Gastroesophageal sphincter (tissue), 4 donors: ENCODE measurements at places on chromosomes 7 and 10.

DNA sequence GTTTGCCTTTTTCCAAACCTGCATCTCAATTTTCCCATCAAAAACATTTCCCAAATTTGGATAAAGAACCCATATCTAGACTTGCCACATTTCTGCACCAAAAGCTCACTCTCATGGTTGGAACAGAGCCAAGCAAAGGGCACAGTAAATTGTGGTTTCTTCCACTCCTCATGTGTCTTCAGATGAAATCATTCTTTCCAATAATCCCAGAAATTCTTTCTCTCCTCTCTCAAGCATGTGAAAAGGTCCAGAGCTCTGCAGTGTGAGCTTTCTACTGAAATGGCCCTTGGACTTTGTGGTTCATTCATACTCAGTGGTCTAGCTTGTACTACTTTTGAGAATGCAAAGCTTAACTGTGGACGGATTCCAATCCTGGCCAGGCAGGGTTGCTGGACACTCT is 19.8 kb downstream of the PRSS2 start:
- ATAC-seq: no peak

DNA sequence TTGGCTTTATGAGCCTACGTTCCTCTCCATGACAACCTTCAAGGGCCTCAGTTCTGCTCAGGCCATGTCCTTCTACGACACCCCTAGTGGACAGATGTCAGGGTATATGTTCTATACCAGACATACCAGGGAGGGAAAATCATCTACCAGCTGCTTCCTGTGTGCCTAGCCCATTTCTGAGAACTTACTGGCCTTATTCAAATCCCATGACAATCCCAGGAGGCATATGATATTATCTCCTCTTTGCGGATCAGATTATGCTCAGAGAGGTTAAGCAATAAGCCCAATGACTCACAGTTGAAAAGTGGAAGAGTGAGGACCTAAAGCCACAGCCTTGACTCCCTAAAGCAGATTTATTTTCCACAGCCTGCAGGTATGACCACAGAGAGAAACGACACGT is 139.3 kb downstream of the GLI3 start:
- ATAC-seq: peak; percentile 49

- no peak for ATAC-seq
Observed at GRCh38 chr10:9299966-9300365, 1245.5 kb downstream of the GATA3 start.

- ATAC-seq: no peak
Observed at GRCh38 chr7:27921081-27921836, 181.3 kb downstream of the TAX1BP1 start.

DNA sequence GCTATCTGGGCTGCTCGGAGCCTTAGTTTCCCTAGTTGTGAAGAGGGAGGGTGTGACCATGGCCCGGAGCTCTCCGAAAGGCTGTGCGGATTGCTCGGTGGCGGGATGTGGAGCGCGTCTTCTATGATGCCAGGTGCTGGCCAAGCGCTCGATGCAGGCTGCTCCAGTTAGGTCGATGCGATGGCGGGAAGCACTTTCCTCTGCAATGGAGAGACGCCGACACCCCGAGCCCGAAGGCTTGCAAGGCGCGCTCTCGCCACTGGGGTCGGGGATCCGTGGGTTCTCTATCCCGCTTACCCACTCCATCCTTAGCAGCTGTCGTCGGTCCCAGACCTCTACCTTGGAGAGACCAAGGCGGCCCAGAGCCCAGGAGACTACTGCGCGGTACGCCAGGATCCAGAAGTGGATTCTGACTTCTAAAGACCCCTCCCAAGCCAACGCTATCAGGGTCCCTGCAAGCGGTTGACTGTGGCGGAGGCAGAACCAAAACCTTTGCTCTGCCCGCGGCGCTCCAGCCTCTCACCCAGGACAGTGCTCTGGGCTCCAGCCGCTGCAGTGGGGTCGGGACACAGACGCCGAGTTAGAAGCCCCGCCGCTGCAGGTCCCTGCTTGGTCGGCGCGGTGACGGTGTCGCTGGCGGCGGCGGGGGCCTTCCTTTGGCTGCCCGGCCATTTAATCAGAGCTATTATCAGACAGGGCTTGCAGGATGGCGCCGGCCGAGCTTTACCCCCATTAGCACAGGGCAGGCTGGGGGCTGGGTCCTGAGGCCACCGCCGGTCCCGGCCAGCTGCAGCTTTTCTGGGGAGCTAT is 7.8 kb upstream of the TBX20 start:
- ATAC-seq: no peak

GRCh38 chr7:41489885-41490284 is 213.0 kb downstream of the INHBA start:
- no peak for ATAC-seq

DNA sequence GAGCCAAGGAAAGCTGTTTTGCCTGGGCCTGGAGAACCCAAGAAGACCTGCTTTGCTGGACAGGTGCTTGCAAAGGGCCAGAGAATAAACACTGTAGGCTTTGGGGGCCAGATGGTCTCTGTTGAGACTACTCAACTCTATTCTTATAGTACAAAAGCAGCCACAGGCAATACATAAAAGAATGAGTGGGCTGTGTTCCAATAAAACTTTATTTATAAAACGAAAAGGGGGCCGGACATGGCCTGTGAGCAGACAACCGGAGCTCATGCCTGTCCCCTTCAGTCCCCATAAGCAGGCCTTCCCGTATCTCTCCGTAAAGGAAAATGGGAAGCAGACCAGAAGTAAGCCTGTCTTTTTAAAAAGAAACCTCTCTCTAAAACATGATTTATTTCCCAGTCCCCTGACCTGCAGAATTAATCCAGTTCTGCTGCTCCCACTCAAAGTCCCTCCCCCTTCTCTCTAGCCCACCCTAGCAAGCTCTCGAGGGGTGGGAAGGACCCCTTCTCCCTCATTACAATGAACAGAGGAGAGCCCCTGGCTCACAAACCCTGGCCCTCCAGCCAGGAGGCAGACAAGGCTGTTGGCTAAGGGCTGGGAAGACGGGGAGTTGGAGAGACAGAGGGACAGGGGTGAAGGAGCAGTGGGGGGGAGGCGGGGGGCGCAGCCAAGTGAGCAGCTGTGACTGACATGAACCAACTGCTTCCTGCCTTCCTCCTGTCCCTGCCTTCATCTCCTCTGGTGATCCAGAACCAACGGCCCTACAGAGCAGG is 177.8 kb downstream of the NEURL1 start:
- ATAC-seq: no peak

- peak; percentile 1 for ATAC-seq
Observed at GRCh38 chr7:79452495-79453265, 787 bp downstream of the MAGI2 start.

- no peak for ATAC-seq
Observed at GRCh38 chr10:96513305-96513697, 425 bp downstream of the TLL2 start.

DNA sequence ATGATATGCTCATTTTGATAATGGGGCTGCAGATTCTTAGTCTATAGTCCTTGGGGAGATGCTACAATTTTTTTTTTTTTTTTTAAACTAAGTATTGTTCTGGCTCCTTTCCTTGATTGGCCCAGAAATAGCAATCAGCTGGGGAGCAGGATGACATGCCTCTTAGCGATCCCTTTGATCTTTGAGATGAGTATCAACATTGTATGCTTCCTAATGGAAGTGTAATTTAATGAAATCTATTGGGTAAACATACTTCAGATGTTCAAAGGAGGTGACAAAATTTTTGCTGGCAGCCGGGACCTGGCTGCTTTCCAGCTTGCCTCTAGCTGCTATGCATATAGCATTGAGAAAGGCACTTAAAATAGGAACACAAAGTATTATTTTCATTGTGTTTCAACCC is 43.5 kb downstream of the VTI1A start:
- ATAC-seq: no peak

DNA sequence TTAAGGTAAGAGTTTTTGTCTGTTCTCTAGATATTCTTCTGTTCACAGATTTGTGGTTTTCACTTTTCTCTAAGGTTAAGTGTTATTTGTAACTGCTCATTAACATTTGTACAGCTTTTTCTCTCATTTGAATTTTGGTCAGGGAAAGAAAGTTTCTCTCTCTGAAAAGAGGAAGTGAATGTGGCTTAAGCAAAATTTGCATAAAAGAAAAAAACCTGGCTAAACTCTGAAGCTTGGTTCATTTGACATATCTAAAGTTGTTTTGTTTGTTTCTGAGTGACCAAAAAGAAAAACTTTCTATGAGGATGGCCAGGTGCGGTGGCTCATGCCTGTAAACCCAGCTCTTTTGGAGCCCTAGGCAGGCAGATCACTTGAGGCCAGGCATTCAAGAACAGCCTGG is 22.0 kb upstream of the SLC26A4 start:
- ATAC-seq: no peak

- ATAC-seq: no peak
Observed at GRCh38 chr7:50721661-50722259, 60.9 kb downstream of the GRB10 start.

DNA sequence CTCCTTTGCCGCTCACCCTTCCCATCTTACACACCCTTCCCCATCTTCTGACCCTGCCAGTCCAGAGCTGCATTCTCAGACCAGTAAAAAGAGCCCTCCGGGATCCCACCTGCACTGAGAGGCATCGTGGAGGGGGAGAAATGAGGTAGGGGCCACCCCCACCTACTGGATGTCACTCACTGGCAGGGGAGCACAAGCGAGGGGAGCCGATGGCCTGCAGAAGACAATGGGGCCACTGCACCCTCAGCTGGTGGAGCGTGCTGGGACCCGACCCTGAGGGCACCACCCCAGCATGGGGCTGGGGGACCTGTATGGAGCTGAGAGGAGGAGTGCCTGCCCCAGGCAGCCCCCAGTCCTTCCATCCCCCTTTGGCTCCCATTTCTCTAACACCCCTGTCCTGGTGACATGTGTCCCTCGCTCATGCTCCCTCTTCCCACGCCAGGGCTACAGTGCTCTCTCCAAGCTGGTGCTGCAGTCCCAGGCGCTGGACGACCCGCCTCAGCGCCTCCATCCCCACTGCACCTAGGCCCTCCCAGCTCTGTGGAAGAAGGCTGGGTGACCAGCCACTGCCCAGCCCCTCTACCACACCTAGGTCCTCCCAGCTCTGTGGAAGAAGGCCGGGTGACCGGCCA is 49.8 kb downstream of the RASGEF1A start:
- ATAC-seq: no peak

DNA sequence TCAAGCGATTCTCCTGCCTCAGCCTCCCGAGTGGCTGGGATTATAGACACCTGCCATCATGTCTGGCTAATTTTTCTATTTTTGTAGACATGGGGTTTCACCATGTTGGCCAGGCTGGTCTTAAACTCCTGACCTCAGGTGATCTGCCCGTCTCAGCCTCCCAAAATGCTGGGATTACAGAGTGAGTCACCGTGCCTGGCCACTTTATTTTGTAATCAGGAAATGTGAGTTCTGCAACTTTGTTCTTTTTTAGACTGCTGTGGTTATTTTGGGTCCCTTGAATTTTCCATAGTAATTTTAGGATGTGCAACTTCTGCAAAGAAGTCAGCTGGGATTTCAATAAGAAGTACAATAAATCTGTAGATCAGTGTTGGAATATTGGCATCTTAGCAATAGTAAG is 96.8 kb downstream of the CYTH3 start:
- peak; percentile 65 for ATAC-seq

GRCh38 chr7:48011951-48012350 is 17.0 kb downstream of the SUN3 start:
- no peak for ATAC-seq

GRCh38 chr10:88983206-88983605 is 7.4 kb upstream of the FAS start:
- ATAC-seq: no peak

DNA sequence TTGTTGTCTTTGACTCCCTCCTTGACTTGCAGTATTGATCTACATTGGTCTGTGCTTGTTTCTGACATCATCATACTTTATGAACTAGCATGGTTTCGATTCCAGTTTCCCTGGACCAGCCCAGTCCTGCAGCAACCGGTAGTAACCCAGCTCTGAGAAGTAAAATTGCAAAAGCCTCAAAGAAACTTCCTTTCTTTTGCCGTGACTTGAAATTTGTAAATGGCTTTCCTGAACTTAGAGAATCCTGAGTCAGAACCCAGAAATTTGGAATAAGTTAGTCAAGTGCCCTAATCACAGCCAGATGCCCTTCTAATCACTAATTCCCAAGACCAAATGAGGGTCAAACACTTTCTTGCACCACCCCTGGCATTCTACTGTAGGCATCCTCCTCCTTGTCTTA is 15.0 kb downstream of the TAS2R60 start:
- ATAC-seq: no peak

GRCh38 chr10:15775513-15775912 is 55.8 kb upstream of the ITGA8 start:
- peak; percentile 43 for ATAC-seq

DNA sequence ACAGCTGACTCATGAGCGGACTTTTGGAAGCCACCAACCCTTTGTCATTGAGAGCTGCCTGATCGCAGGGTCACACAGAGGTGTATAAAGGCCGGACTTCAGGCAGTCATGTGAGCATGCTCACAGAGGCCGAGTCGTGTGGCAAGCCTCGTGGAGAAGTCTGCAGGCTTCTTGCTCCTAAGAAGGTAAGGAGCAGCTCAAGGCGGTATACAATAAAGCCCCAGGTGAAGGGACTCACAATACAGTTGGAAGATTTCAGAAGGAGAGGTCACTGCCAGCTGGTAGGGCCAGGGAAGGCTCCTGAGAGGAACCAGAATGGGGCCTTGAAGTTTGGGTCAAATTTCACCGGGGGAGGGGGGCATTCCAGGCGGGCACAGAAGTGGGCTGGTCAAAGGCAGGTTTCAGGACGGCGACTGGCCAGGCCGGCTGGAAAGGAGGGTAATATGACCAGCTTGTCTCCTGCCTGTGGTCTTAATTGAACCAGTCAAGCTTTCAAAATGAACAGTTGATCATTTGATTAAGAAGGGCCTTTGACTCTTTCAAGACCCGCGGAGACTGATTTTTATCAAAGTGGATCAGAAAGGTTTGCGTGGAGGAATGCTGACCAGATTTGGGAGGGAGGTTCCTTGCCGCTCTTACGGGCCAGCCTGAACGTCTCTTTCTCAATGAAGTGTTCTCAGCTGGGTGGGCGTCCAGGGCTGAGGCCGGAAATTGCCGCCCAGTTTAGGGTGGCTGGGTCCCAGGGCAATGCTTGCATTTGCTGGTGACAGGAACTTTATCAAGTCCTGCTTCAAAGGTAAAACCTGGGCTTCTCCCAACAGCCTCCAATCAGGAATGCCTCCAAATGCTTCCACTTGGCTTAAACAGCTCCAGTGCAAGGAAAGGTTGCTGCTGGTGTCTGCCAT is 178.6 kb downstream of the EMX2 start:
- ATAC-seq: no peak

- no peak for ATAC-seq
Observed at GRCh38 chr10:113219446-113219845, 269.4 kb downstream of the TCF7L2 start.

DNA sequence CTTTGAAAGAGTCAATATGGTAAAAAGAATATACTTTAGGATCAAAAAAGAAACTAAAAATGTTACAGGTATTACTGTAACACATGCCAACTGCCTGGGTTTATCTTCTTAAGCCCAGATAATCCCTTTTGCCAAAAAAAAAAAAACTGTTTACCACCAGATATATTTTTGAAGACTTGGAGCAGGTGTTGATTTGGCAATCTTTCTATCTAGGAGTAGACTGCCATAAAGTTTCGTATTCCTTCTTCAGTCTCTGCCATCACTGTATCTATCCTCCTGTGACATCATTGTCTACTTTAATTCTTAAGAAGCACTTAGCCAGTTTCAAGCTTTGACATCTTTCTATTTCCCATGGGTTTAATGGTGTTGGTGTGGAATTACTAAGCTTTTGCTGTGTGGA is 161.0 kb downstream of the ST7 start:
- ATAC-seq: no peak
